ENCODE measurements at places on chromosomes 16 and 17. TPM values are rescaled to one million over a fixed set of nuclear protein-coding genes. Genes with fewer than 3 reads are reported as not detected.

GRCh38 chr16:976389-976931 lies 5.1 kb upstream of the SOX8 start:
- H3K4me1 ChIP-seq, result 0 out of 2 replicates have a peak, but pooled peaks cover 4% of the 10 kb centered on the region
- peaks cover 68% of the 10 kb centered on the region for H3K27me3 ChIP-seq
- no peak overlapping the region for H3K4me3 ChIP-seq
- DNase-seq, result no peak

DNA sequence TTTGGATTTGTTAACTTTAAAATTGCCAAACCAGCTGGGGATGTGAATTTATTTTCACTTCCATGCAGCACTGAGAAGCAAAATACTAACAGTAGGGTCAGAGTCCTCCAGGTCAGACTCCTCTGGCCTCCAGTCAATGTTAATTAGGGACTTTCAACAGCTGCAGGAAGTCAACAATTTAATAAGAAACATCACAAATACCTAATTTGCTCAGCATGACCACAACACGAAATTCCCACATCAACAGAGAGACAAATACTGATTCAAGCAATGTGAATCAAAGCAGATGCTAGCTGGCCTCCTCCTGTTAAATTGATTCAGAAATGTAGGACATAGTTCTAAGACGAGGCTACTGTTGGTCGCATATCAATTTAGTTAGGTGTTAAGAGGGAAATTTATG lies 111.7 kb downstream of the ABCA8 start:
- H3K4me1 ChIP-seq, result no peaks in the 10 kb centered on the region
- H3K27me3 ChIP-seq, result no peaks in the 10 kb centered on the region
- no peak for DNase-seq
- no peaks in the 10 kb centered on the region for H3K36me3 ChIP-seq
- H3K27ac ChIP-seq, result no peak overlapping the region
- no peak overlapping the region for H3K4me3 ChIP-seq

GRCh38 chr17:49241692-49242397 lies 11.3 kb upstream of the PHOSPHO1 start:
- H3K27me3 ChIP-seq, result no peaks in the 10 kb centered on the region
- H3K27ac ChIP-seq, result no peak overlapping the region
- H3K4me3 ChIP-seq, result no peak overlapping the region

- no peaks in the 10 kb centered on the region for H3K27me3 ChIP-seq
- no peaks in the 10 kb centered on the region for H3K36me3 ChIP-seq
- H3K27ac ChIP-seq, result no peak overlapping the region
- DNase-seq, result no peak
- H3K4me1 ChIP-seq, result no peaks in the 10 kb centered on the region
Measured at GRCh38 chr17:14432079-14432478, 131.2 kb downstream of the HS3ST3B1 start.

DNA sequence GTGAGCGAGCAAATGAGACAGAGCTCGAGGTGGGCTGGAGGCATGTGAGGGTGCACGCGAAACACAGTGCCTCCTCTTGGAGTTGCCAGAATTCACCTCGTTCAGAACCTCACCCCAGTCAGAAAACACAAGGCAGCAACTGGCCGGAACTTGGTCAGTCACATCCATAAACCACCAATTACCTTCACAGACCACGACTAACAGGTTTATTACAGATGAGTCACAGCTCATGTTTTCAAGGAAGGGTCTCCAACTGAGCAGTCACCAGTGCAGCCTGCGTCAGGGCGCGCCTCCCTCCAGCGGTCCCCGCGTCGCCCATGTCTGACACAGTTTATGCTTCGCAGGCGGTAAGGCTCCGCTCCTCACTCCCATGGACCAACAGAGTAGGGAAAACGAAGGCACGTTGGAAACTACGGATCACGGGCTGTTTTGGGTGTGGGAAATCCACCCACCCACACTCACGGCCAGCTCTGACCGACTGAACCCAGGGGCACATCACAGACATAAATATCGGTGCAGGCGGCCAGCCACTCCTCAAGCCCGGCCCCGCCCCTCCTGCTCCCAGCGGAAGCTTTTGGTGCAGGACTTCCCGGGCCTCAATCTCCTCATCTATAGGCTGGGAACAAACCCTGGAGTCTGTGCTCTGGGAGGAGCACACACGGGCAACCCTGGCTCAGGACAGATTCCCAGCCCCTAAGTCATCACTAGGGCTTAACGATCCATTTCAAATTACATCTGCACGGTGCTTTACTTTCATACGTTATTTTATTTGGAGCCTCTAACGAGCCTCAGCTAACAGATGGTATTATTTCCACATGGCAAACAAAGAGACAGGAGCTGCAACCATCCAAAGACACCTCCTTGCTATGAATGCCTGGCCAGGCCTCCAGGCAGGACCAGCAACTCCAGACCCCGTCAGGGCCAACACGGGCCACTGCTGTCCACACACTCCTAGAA lies 126.3 kb downstream of the ZNF778 start:
- no peak overlapping the region for H3K27ac ChIP-seq
- no peaks in the 10 kb centered on the region for H3K27me3 ChIP-seq
- peaks cover 13% of the 10 kb centered on the region for H3K4me1 ChIP-seq
- no peak for DNase-seq
- H3K36me3 ChIP-seq, result 0 out of 2 replicates have a peak, but pooled peaks cover 6% of the 10 kb centered on the region

DNA sequence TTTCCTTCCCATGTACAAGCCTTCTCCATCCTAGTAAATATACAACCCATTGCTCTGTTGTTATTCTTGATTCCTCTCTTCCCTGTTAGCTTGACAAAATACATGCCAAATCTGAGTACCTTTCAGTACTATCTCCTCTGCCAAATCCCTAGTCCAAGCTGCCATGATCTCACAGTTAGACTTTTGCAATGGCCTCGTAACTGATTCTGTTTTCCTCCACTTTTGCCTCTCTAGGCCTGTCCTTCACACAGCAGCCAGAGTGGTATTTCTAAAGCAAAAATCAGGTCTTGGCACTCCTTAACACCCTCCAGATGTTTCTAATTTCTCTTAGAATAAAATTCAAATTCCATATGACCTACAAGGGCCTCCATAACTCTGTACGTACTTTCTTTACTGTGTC lies 153.0 kb upstream of the RBL2 start:
- no peaks in the 10 kb centered on the region for H3K4me1 ChIP-seq
- no peak overlapping the region for H3K27ac ChIP-seq
- peaks cover 3% of the 10 kb centered on the region for H3K36me3 ChIP-seq
- no peak overlapping the region for H3K4me3 ChIP-seq
- H3K27me3 ChIP-seq, result no peaks in the 10 kb centered on the region
- DNase-seq, result no peak

- no peak overlapping the region for H3K27ac ChIP-seq
- H3K4me3 ChIP-seq, result no peak overlapping the region
- H3K36me3 ChIP-seq, result no peaks in the 10 kb centered on the region
- DNase-seq, result peak; percentile 73
- H3K4me1 ChIP-seq, result peaks cover 48% of the 10 kb centered on the region
- H3K27me3 ChIP-seq, result no peaks in the 10 kb centered on the region
Measured at GRCh38 chr16:84839956-84840355, 20.2 kb downstream of the CRISPLD2 start.

DNA sequence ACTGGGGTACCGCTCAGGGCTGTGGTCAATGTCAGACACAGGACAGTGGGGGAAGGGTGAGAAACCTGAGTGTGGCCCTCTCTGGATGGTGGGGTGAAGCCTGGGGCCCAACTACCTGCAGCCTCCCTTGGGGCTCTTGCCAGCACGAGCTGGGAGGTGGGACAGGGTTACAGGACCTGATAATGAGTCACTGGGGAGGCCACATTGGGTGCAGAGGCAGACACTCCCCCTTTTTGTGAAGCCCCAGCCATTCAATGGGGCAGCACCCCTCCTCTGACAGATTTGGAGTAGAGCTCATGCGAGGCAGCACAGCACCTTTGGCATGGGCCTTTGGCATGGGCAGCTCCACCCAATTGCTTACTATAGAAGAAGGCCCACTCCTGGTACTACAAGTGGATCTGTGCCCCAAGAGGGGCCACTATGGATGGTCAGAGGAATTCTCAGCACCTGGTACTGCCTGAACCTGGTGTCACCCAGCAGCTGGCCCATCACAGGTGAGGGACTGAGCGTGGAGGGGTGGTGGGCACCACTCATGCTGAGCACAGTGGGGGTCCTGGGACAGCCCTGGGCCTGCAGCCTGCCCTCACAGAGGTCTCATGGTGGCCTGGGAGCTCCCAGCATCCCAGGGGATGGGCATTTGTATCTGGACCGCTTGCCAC lies 45.2 kb upstream of the SMPD3 start:
- DNase-seq, result no peak
- H3K4me3 ChIP-seq, result no peak overlapping the region
- H3K27ac ChIP-seq, result no peak overlapping the region
- H3K36me3 ChIP-seq, result no peaks in the 10 kb centered on the region
- H3K4me1 ChIP-seq, result peaks cover 32% of the 10 kb centered on the region

GRCh38 chr16:51141106-51141505 lies 10.0 kb downstream of the SALL1 start:
- DNase-seq, result no peak
- peaks cover 80% of the 10 kb centered on the region for H3K27me3 ChIP-seq
- no peak overlapping the region for H3K4me3 ChIP-seq
- H3K27ac ChIP-seq, result no peak overlapping the region

DNA sequence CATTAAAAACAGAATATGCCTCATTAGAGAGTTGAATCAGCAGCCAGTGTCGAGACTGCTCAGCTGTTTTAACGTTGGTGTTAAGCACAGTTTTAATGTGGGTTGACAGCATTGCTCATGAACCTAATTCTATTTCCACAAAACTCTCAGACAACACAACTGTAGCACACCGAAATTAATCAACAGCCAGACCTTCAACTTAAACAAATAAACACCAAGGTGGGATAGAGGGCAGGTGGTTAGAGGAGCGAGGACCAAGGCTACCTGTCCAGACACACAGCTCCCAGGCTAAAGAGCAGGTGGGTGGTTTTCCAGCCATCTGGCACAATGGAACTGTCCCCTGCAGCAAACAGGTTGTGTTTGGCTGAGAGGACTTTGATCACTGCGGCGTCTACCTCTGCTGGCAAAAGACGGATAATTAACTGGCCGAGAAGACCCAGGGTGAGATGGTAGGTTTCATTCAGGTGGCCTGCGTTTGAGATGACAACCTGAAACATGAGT lies 69.6 kb upstream of the ATP2A3 start:
- peaks cover 32% of the 10 kb centered on the region for H3K36me3 ChIP-seq
- DNase-seq, result no peak
- H3K27me3 ChIP-seq, result no peaks in the 10 kb centered on the region
- no peaks in the 10 kb centered on the region for H3K4me1 ChIP-seq

DNA sequence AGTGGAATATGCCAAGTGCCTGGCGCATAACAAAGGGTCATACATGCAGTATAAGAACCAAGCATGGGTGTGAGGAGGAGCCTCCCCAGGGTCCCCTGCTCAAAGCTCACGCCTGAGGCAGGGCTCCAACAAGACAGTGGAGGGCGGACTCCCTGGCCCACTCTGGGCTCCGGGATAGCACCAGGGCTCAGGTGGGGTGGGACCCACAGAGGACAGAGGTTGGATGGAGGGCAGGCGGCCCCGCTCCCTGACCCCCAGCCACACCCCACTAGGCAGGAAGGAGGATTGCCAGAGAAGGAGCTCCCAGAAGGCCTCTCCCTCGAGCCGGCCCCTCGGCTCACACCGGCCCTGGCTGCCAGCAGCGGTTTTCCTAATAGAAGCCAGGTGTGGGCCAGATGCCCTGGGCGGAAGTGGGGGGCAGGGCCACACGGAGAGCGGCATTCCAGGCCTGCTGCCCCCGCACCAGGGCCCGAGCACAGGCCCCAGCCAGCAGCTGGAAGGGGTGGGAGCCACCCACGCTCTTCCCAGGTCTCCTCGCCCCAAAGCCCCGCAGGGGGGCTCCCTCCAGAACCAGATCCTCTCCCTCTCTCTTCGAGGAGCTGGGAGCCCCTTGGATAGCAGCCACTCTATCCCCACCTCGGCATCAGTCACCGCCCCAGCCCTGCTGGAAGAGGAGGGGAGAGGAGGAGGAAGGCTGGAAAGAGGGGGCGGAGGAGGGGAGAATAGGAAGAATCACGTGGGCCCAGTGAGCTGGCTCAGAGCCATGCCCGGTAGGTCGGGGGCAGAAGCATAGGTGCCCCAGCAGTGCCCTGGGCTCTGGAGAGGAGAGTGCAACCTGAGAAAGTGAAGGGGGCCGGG lies 21.0 kb downstream of the VASN start:
- no peak overlapping the region for H3K4me3 ChIP-seq
- H3K4me1 ChIP-seq, result peaks cover 28% of the 10 kb centered on the region
- DNase-seq, result peak; percentile 90
- H3K36me3 ChIP-seq, result no peaks in the 10 kb centered on the region
- peak overlapping the region; percentile 90 for H3K27ac ChIP-seq

DNA sequence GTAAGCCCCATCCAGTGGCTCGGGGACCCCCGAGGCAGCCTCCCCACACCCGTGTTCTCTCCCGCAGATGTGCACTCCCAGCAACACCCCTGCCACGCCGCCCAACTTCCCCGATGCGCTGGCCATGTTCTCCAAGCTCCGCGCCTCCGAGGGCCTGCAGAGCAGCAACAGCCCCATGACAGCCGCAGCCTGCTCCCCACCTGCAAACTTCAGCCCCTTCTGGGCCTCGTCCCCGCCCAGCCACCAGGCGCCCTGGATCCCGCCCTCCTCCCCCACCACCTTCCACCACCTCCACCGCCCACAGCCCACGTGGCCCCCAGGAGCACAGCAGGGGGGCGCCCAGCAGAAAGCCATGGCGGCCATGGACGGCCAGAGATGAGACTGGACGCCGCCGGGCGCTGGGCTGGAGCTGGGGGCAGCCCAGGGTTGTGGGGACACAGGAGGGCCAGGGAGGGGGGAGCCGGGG lies 5.0 kb downstream of the UBALD2 start:
- no peaks in the 10 kb centered on the region for H3K27me3 ChIP-seq
- H3K4me1 ChIP-seq, result peaks cover 17% of the 10 kb centered on the region
- DNase-seq, result no peak
- no peak overlapping the region for H3K27ac ChIP-seq
- no peak overlapping the region for H3K4me3 ChIP-seq

- peaks cover 55% of the 10 kb centered on the region for H3K36me3 ChIP-seq
- H3K27me3 ChIP-seq, result no peaks in the 10 kb centered on the region
- DNase-seq, result no peak
- peak overlapping the region; percentile 46 for H3K27ac ChIP-seq
- H3K4me1 ChIP-seq, result peaks cover 93% of the 10 kb centered on the region
- H3K4me3 ChIP-seq, result no peak overlapping the region
Measured at GRCh38 chr17:50692448-50693035, 15.2 kb downstream of the ANKRD40 start.

- no peak for DNase-seq
- H3K4me3 ChIP-seq, result no peak overlapping the region
- no peaks in the 10 kb centered on the region for H3K36me3 ChIP-seq
Measured at GRCh38 chr17:61205931-61206330, 193.7 kb upstream of the TBX2 start.

GRCh38 chr17:43784068-43784467 lies 3.8 kb downstream of the CFAP97D1 start:
- H3K36me3 ChIP-seq, result no peaks in the 10 kb centered on the region
- no peak overlapping the region for H3K4me3 ChIP-seq
- H3K27ac ChIP-seq, result no peak overlapping the region
- DNase-seq, result no peak

GRCh38 chr17:32584792-32585191 lies 98.0 kb downstream of the CDK5R1 start:
- H3K4me1 ChIP-seq, result no peaks in the 10 kb centered on the region
- DNase-seq, result no peak
- no peak overlapping the region for H3K27ac ChIP-seq
- no peaks in the 10 kb centered on the region for H3K36me3 ChIP-seq
- H3K27me3 ChIP-seq, result no peaks in the 10 kb centered on the region

The TBX2 gene
- 0.44 TPM for total RNA-seq

The EVI2B gene
- not detected for total RNA-seq

The SLFN14 gene
- not detected for total RNA-seq

The MYCBPAP gene
- total RNA-seq, result 11.6 TPM

The WSCD1 gene
- not detected for total RNA-seq

The HOXB2 gene
- 0.31 TPM for total RNA-seq

The KRTAP4-6 gene
- not detected for total RNA-seq

Data from PC-9 (cell line).